Activated T-helper 2 cell treated with anti-CD3 and anti-CD28 coated beads, Interferon-gamma antibody, Interleukin-2, Interleukin-4, amounts not matched to agents 10 μg/mL and 5 μg/mL and 100 μg/mL, durations not matched to agents 14 hours and 24 hours and 36 hours (primary cell): ENCODE measurements at places on chromosomes 7 and 10.

DNA sequence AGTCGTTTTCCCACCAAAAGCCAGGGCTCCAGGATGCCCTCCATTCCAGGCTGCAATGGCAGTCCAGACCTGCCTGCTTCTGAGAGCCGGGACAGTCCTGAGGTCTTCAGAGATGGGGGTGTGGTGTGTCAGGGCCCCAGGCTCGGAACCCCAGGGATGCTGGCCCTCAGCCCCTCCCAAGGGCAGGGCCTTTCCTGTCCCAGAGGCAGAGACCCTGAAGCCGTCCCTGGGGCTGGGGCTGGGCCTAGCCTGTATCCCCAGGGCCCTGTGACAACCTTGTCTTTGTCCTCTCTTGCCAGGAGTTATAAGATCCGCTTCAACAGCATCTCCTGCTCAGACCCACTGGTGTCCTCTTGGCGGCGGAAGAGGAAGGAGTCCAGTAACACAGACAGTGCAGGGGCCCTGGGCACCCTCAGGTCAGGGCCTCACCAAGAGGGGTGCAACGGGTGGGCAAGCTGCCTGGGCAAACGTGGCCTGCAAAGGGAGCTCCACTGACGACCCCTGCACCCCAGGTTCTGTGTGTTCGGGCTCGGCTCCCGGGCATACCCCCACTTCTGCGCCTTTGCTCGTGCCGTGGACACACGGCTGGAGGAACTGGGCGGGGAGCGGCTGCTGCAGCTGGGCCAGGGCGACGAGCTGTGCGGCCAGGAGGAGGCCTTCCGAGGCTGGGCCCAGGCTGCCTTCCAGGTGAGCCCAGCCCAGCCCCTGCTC, 15.9 kb downstream of the NOS3 start:
- no peak overlapping the region for H3K4me3 ChIP-seq
- DNase-seq: no peak
- H3K27ac ChIP-seq: no peak overlapping the region
- no peaks in the 10 kb centered on the region for H3K27me3 ChIP-seq

DNA sequence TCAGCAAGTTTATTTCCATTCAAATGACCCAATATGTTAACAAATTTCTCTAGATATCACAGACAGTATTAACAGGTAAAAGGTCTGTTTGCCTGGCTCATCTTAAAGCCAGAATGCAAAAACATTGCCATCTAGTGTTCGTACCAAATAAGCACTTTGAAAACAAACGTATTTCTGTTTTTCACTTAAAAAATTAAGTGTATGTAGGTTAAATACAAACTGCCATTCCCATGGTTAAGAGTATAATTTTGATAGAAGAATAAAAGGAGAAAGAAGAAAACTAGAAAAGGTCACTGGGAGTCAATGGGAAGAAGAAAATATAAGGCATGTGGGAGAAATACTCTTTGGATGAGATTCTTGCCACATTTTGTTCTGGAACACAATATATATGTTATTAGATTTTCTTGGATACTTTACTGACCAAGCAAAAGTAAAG, 51.0 kb downstream of the ORC5 start:
- no peak overlapping the region for H3K27ac ChIP-seq
- no peaks in the 10 kb centered on the region for H3K4me1 ChIP-seq
- no peak for DNase-seq

DNA sequence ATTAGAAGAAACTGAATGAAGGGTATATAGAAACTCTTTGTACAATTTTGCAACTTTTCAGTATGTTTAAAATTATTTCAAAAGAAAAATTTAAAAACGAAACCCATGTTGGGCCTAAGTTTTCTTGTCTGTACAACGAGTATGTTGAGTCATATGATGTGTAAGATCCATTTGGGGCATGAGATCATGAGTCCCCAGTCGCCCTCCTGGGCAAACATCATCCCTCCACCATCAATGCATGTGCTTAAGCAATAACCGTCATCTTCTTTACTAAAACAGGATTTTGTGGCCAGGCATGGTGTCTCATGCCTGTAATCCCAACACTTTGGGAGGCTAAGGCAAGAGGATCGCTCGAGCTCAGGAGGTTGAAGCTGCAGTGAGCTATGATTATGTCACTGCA, 54.2 kb upstream of the CDCA7L start:
- DNase-seq: no peak
- peaks cover 12% of the 10 kb centered on the region for H3K27me3 ChIP-seq
- H3K27ac ChIP-seq: no peak overlapping the region
- H3K4me3 ChIP-seq: no peak overlapping the region
- H3K4me1 ChIP-seq: peaks cover 6% of the 10 kb centered on the region

GRCh38 chr7:1675673-1676549, 5.8 kb downstream of the ELFN1 start:
- no peak overlapping the region for H3K27ac ChIP-seq
- H3K4me1 ChIP-seq: no peaks in the 10 kb centered on the region
- DNase-seq: no peak
- H3K4me3 ChIP-seq: no peak overlapping the region
- H3K36me3 ChIP-seq: no peaks in the 10 kb centered on the region

GRCh38 chr7:2670720-2671391, 17.1 kb upstream of the AMZ1 start:
- no peak overlapping the region for H3K4me3 ChIP-seq
- no peaks in the 10 kb centered on the region for H3K36me3 ChIP-seq
- peaks cover 3% of the 10 kb centered on the region for H3K4me1 ChIP-seq

DNA sequence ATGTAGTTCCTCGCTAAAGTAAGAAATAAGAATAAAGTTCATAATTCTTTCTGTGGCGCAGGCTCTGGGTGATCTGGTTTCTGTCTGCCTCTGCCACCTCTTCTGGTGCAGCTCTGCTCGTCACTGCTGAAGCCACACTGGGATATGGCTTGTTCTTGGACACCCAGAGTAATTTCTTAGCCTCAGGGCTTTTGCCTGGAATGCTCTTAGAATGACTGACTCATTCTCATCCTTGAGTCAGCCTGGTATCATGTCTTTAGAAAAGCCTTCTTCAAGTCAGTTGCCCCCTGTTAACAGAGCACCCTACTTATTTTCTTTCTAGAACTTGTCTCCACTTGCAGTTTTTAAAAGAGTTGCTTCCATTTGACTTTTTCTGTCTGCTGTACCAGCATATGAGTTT, 2.0 kb downstream of the ZSCAN25 start:
- H3K27me3 ChIP-seq: peaks cover 4% of the 10 kb centered on the region
- H3K4me3 ChIP-seq: peak overlapping the region; percentile 92
- no peak for DNase-seq
- H3K4me1 ChIP-seq: peaks cover 59% of the 10 kb centered on the region
- peak overlapping the region; percentile 91 for H3K27ac ChIP-seq

DNA sequence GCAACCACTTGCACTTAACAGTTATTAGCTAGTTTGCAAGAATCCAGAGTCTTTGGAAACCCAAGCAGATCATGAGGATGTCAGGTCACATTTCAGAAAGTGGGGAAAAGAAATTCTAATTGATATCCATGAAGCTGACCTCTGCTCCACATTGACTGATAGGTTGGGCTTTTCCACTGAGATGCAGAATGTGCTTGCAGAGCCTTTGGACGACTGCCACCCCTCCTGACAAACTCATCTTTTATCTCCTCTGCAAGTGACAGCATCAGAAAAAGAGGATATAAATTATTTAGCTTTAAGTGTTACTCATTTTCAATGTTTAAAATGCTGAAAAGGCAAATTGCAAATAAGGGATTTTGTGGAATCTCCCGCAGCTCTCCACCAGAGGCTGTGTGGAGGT, 75.3 kb downstream of the C10orf90 start:
- no peak overlapping the region for H3K27ac ChIP-seq
- no peaks in the 10 kb centered on the region for H3K36me3 ChIP-seq
- no peak overlapping the region for H3K4me3 ChIP-seq
- H3K27me3 ChIP-seq: no peaks in the 10 kb centered on the region
- H3K4me1 ChIP-seq: no peaks in the 10 kb centered on the region

- H3K4me1 ChIP-seq: peaks cover 7% of the 10 kb centered on the region
- DNase-seq: no peak
- H3K27me3 ChIP-seq: peaks cover 21% of the 10 kb centered on the region
- no peak overlapping the region for H3K4me3 ChIP-seq
- H3K36me3 ChIP-seq: no peaks in the 10 kb centered on the region
Measured at GRCh38 chr7:18292584-18292983, 203.0 kb upstream of the HDAC9 start.

DNA sequence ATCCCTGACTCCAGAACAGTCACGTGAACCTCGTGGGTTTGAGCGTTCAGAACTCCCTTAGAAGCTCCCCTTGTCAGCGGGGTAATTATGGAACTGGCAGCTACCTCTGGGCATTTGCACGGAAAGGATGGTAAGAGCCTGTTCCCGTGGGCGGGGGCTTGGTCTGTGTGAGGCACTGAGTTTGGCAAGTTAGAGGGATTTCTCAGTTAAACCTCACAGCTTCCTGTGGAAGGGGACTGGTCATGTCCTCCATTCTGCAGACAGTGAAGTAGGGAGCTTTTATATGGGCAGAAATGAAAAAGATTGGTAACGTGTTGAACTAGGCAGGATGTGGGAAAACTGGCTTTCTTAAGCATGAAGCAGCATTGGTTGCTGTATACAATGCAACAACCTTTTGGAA, 16.0 kb downstream of the PALD1 start:
- peaks cover 32% of the 10 kb centered on the region for H3K4me1 ChIP-seq
- H3K27me3 ChIP-seq: peaks cover 6% of the 10 kb centered on the region
- DNase-seq: no peak

- DNase-seq: no peak
- H3K4me3 ChIP-seq: no peak overlapping the region
- H3K27ac ChIP-seq: no peak overlapping the region
- no peaks in the 10 kb centered on the region for H3K36me3 ChIP-seq
- peaks cover 1% of the 10 kb centered on the region for H3K27me3 ChIP-seq
- H3K4me1 ChIP-seq: no peaks in the 10 kb centered on the region
Measured at GRCh38 chr10:67004690-67005089, 78.9 kb downstream of the LRRTM3 start.

- peaks cover 74% of the 10 kb centered on the region for H3K36me3 ChIP-seq
- peaks cover 9% of the 10 kb centered on the region for H3K4me1 ChIP-seq
- DNase-seq: no peak
- no peak overlapping the region for H3K4me3 ChIP-seq
- no peaks in the 10 kb centered on the region for H3K27me3 ChIP-seq
Measured at GRCh38 chr10:1117651-1118050, 61.5 kb downstream of the WDR37 start.

DNA sequence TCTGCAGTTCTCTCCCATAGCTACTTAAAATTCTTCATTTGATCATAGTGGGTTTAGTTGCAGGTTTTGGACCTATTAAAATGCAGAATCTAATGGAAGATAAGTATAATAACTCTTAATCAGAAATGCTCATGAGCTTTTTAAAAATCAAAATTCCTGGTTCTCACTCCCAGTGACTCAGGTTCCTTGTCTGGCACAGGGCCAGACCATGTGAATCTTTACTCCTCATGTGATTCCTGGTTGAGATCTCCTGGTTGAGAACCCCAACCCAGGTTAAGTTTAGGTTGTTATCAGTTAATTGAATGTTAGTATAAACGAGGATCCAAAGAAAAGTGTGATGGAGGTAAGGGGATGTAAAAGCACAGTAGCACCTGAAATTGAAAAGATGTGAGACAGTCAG, 17.5 kb upstream of the TRUB1 start:
- H3K4me1 ChIP-seq: peaks cover 17% of the 10 kb centered on the region
- H3K27me3 ChIP-seq: peaks cover 2% of the 10 kb centered on the region
- peaks cover 7% of the 10 kb centered on the region for H3K36me3 ChIP-seq
- no peak overlapping the region for H3K4me3 ChIP-seq
- H3K27ac ChIP-seq: no peak overlapping the region

DNA sequence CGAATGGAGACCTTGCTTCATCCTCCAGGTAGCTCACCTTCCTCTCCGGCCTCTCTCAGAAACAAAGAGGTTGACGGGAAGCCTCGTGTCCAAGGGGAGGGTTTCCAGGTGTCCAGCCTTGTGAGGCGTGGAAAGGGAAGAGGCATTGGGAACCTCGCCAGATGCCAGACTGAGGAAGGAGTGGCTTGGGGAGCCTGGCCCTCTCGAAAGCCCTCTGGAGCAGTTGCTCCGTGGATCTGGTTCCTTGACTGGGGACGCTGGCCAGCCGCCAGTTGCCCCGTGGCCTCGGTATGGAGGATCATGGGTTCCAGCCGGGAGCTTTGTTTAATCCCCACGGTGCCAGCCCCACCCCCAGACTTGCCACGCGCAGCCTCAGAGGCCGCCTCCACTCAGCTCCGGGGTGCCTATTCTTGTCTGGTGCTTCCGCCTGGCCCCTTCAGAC, 30.3 kb upstream of the SUN1 start:
- no peaks in the 10 kb centered on the region for H3K4me1 ChIP-seq
- no peak overlapping the region for H3K4me3 ChIP-seq
- H3K36me3 ChIP-seq: no peaks in the 10 kb centered on the region
- H3K27me3 ChIP-seq: peaks cover 5% of the 10 kb centered on the region
- no peak overlapping the region for H3K27ac ChIP-seq
- DNase-seq: no peak

- no peak overlapping the region for H3K27ac ChIP-seq
- H3K36me3 ChIP-seq: no peaks in the 10 kb centered on the region
- H3K4me3 ChIP-seq: no peak overlapping the region
- H3K4me1 ChIP-seq: no peaks in the 10 kb centered on the region
Measured at GRCh38 chr7:25303281-25304181, 75.2 kb upstream of the NPVF start.

- no peak overlapping the region for H3K4me3 ChIP-seq
- H3K4me1 ChIP-seq: no peaks in the 10 kb centered on the region
- no peaks in the 10 kb centered on the region for H3K27me3 ChIP-seq
- no peak overlapping the region for H3K27ac ChIP-seq
- H3K36me3 ChIP-seq: no peaks in the 10 kb centered on the region
- DNase-seq: no peak
Measured at GRCh38 chr7:154472343-154472742, 420.1 kb downstream of the DPP6 start.

DNA sequence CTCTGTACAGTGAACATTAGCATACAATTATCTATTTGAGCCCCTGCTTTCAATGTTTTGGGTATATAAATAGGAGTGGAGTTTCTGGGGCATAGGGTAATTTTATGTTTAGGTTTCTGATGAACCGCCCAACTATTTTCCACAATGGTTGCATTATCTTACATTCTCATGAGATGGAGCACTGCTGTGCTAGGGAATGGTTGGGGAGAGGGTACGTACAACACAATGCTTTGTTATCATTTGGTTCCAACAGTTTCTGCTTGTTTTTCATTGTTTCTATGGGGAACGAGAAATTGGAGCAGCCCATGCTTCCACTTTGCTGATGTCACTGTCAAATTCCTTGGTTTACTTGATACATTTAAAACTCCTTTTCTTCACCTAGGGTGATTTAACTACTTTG, 1115.3 kb downstream of the REEP3 start:
- no peaks in the 10 kb centered on the region for H3K4me1 ChIP-seq
- no peak for DNase-seq
- H3K4me3 ChIP-seq: no peak overlapping the region
- no peak overlapping the region for H3K27ac ChIP-seq
- no peaks in the 10 kb centered on the region for H3K27me3 ChIP-seq

- no peaks in the 10 kb centered on the region for H3K36me3 ChIP-seq
- no peak for DNase-seq
- no peaks in the 10 kb centered on the region for H3K4me1 ChIP-seq
- H3K27ac ChIP-seq: no peak overlapping the region
- no peaks in the 10 kb centered on the region for H3K27me3 ChIP-seq
Measured at GRCh38 chr10:36475746-36476145, 649.7 kb upstream of the ANKRD30A start.

DNA sequence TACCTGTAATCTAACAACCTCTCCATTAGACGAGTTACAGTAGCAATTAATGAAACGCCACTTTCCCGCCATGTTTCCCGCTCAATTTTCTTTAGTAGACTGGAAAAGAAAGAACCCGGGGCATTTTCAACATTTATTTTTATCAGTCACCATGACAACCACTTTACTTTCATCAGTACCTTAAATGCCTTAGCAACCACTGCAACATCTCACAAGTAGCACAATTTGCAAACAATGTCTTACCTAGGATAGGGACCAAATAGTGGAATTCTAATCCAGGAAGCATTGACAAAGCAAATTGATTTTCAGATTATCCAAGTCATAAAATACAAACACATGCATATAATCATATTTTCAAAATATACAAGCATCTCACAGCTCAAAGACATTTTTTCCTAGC, 221.6 kb upstream of the IMMP2L start:
- H3K27me3 ChIP-seq: no peaks in the 10 kb centered on the region
- H3K4me1 ChIP-seq: no peaks in the 10 kb centered on the region
- H3K27ac ChIP-seq: no peak overlapping the region
- DNase-seq: no peak
- no peaks in the 10 kb centered on the region for H3K36me3 ChIP-seq
